ENCODE measurements at places on chromosomes 3 and 15.

- DNase-seq = no peak
These were observed 177.0 kb downstream of the RAP2B start for GRCh38 chr3:153339065-153339464.

- no peak for DNase-seq
These were observed 1354.1 kb upstream of the EPHA6 start for GRCh38 chr3:95460274-95460673.

DNA sequence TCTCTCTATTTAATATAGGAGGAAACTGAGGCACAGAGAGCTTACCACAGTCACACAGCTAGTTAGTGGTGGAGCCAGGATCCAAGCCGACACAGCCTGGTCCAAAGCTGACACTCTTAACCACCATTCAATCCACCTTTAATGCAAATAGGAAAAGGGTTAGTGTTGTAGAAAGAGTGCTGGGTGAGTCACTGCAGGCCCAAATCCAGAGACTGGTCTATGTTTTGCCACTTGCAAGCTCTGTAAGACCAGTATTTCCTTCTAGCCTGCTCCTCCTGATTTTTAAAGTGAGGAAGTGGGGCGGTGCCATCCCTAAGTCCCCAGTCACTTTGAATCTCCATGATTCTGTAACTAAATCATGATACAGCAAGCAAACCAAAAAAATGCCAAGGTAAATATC is 111.0 kb downstream of the MECOM start:
- DNase-seq = no peak

DNA sequence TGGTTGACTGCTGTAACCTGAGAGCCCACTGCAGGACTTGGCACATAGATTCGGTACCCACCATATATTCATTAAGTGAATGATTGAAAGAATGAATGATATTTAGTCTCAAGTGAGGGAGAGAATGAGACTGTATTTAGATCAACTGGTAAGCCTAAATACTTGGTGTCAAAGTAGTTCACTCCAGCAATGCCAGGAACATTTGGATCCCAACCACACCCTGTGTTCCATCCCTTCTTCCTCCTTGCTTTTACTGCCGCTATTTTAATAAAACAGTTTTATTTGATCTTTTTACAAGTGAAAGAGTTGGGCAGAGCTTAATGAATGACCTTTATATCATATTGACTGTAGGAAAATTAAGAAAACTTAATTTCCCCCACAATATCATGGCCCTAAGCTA is 473.6 kb upstream of the CBLB start:
- no peak for DNase-seq

GRCh38 chr15:84949043-84949442 is 32.6 kb upstream of the PDE8A start:
- DNase-seq = no peak

DNA sequence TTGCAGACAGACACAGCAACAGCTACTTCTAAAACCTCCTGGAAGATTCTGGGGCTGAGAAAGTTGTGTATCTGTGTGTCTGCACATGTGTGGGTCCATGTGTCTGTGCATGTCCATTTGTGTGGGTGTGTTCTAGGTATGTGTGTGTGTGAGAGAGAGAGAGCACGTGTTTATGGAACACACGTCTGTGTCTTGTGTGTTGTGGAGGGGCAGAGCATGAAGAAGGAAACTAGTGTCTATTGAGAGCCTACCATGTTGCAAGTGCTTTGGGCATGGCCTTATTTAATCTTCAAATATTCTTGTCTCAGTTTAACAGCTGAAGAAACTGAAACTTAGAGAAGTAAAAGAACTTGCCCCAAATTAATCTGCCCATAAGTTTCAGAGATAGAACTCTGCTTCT is 327.5 kb downstream of the UACA start:
- DNase-seq = no peak

DNA sequence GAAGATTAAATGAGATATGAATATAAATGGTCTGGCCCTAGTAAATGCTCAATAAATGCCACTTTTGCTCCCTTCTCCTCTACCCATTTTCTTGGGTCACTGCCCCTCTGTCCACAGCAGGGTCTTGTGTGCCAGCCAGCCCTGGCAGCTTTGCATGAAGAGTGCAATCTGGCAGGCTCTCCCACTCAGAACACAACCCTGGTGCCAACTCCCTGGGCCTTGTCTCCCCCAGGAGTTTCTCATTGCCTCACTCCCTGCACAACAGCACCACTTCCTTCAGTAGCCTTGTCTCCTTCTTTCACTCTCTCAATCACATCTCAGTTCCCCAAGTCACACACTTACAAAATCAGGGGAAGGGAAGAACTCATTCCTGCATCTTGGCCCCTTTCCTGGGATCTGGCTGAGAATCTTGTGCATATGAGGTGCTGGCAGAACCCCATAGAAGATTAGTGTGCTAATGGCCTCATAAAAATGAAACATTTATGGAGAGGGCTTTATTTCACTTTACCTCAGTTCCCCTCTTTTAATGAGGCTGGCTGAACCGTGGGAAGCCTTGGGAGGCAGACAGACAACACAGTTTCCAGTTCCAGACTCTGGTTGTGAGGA is 445.9 kb upstream of the PROK2 start:
- DNase-seq = no peak

DNA sequence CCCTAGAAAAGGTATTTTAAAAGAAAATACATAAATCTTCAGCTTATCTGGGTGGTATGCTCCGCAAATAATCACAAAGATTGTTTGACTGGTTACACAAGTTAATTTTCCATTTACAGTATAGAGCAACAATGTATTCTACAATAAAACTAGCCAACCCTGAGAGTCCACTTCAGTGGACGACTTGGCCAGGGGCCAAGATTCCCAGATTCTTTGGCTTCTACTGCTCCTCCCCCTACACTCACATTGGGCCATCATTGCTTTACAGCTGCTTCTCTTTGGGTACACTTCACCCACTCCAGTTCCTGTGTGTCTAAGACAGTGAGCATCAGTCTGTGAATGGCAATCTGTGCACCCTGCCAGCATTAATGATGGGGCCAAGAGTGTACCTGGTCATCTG is 17.2 kb upstream of the PRICKLE2 start:
- DNase-seq = no peak

DNA sequence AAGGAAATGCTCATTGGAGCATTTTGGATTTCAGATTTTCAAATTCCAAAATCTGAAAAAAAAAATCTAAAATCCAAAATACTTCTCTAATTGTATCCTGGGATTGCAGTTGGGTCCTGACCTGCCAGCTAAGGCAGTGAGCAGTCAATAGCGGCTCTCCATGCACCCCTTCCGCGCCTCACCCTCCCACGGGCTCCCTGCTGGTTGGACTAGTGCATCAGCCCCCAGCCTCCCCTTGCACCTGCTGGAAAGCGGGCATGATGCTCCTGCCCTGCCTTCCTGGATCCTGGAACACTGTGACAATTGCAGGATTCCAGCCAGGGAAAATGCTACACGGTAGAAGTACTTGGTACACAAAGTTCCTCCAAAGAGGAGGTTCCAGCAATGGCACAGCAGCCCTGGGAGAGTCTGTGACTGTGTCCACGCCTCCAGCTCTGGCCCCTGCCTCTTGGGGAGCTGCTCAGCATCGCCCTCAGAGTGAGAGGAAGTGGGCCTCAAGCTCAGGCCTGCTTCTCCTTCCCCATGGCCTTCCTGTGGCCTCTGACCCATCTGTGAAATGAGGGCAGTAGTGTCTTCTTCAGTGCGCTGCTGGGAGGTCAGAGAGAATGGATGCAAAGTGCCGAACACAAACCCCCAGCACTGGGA is 39.5 kb upstream of the CHRNB4 start:
- no peak for DNase-seq

- DNase-seq = no peak
These were observed 2.8 kb downstream of the FNDC3B start for GRCh38 chr3:172042136-172042662.

GRCh38 chr3:168275662-168276061 is 179.9 kb upstream of the GOLIM4 start:
- DNase-seq = no peak

DNA sequence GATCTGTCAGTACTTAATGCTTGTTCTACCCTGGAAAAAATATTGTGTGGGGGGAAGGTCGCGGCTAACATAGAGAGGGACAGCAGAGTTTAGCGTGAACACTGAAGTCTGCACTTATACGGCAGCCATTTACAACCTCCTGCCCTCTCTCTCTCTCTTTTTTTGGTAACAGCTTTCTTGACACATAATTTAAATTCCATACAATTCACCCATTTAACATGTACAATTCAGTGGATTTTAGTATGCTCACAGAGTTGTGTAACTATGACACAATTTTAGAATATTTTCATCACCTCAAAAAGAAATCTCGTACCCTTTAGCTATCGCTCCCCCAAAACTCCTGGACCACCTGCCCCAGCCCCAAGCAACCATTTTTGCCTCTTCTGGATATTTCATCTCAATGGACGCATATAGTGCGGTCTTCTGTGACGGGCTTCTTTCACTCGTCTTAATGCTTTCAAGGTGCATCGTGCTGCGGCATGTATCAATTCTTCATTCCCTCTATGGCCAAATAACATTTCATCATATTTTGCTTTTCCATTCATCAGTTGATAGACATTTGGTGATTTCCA is 141.8 kb downstream of the XXYLT1 start:
- DNase-seq = no peak

DNA sequence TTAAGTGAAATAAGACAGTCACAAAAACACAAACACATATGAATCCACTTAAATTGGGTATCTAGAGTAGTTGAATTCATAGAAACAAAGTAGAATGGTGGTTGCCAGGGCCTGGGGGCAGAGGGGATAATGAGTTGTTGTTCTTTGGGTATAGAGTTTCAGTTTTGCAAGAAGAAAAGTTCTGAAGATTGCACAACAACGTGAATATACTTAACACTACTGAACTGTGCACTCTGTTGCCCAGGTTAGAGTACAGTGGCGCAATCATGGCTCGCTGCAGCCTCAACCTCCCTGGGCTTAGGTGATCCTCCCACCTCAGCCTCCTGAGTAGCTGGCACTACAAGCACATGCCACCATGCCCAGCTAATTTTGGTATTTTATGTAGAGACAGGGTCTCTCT is 14.9 kb downstream of the GRAMD2A start:
- DNase-seq = no peak

Data from stimulated activated CD8-positive, alpha-beta memory T cell treated with anti-CD3 and anti-CD28 coated beads, Interleukin-2, amount 100 ng/mL, for 1 hour (primary cell).